ENCODE measurements at places on chromosomes 16 and 17. TPM values are rescaled to one million over a fixed set of nuclear protein-coding genes. Genes with fewer than 3 reads are reported as not detected.

FTO gene
- 41.2 TPM for polyA plus RNA-seq

CLDN6 gene
- polyA plus RNA-seq: 0.24 TPM

DNA sequence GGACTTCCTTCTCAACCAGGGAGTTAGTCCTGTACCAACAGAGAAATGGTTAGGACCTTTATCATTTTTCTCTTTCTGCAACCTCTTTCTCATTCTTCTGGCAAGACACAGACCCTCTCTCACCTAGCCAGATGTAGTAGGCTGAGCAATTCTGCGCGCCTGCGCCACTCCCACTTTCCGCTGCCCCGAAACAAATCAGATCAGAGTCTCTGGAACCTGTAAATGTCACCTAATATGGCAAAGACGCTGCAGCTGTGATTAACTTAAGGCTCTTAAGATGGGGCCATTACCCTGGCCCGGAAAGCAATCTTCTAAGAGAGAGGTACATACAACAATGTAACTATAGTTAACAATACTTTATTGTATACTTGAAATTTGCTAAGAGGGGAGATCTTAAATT lies 94.3 kb upstream of the ASIC2 start:
- DNase-seq: peak; percentile 10

TPSG1 gene
- not detected for polyA plus RNA-seq

- no peak for DNase-seq
These were observed 29.0 kb downstream of the XPO6 start for GRCh38 chr16:28182801-28183200.

SLC16A6 gene
- polyA plus RNA-seq: not detected

DNA sequence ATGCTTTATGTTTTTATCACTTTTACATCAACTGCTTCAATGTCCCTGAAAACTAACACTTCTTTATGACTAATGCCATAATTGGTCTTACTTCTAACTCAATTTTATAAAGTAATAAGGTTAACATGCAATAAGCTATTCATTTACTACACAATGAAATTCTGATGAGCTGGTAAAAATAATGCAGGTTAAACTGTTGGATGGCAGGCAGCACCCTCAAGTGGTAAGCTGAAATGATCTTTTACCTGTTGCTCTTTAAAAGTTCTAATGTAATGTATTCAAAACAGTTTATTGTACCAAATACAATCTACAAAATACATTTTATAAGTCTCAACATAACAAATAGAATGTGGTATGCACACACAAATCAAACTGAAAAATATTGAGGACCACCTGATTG lies 1280.3 kb downstream of the CDH8 start:
- DNase-seq: no peak

DNA sequence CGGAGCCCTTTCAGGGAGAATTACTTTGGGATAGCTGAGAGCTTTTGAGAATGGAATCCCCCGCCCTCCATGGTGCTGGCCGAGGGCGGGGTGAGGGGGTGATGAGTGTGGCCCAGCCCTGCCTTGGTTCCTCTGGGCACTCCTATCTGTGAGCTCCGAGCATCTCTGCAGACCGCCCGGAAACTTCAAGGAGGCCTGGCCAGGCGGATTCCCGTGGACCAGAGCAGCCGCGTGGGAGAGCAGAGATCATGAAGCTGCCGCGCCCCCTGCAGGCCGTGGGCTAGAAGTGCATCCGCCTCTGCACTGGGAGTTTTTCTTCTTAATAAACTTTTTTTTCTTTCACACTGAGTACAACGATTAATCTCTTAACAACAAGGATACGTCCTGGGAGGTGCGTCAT lies 392.9 kb upstream of the EEF2KMT start:
- DNase-seq: peak; percentile 70

GRCh38 chr17:75848523-75849278 lies 4.5 kb upstream of the UNC13D start:
- peak; percentile 73 for DNase-seq

HSD11B2 gene
- polyA plus RNA-seq: 0.19 TPM

KRT9 gene
- not detected for polyA plus RNA-seq

CEP295NL gene
- 0.31 TPM for polyA plus RNA-seq

KRTAP1-5 gene
- not detected for polyA plus RNA-seq

DNA sequence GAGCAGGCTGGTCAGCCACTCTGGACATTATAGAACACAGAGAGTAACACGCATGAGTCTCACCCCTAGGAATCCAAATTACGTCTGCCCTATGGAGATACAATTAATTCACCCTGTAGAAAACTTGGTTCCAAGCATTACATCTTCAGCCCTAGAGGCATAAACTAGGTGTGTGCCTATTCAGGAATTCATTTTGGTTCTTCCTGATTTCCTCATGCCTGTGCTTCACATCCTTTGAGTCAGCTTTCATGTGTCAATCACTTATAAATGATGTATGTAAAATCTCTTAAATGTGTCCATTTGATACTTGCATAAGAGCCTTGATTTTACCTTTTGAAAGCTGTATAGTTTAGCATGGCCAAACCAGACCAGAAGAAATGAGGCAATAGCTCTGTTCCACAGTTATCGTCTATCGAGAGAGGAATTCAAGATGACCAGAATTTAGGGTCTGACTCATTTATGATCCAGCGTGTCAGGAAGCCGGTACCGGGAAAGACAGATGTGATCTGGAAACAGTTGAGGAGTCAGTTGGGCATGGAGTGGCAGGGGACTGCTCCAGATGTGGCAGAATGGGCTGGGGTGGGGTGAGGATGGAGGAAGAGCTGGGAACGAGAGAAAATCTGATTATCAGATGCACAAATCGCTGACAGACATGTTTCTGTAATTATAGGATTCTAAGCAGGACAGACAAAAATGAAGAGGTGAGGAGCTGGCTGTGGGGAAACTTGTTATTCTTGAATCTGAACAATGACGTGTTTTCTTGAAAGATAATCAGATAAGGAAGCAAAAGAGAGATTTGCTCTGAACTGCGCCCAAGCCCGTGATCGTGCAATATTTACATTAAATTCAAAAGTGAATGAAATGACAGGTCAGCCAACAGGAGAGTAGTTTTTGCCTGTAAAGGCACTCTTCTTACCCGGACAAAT lies 76.7 kb downstream of the C16orf95 start:
- DNase-seq: peak; percentile 41
